ENCODE measurements at places on chromosomes 4 and X.

GRCh38 chr4:57243076-57243475 lies 132.9 kb upstream of the IGFBP7 start:
- no peak for DNase-seq

DNA sequence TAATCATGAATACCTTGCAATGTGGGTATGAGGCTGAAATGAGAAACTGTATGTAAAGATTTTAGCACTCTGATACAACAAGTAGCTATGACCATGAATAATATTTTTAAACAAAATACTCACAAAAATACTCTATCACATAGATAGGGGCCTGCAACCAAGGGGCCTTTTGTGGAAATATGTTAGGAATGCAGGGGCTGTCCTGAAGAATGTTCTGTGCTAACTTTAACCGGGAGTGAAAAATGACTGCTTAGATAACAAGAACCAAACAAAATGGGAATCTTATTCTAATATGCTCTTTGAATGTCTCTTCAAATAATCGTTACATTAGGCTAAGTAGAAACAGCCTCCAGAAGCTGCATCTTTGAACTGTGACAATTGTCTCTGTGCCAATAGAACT lies 37.9 kb upstream of the GYPA start:
- DNase-seq, result peak; percentile 24

- DNase-seq, result no peak
Observed at GRCh38 chrX:83077606-83078005, 430.5 kb upstream of the POU3F4 start.

DNA sequence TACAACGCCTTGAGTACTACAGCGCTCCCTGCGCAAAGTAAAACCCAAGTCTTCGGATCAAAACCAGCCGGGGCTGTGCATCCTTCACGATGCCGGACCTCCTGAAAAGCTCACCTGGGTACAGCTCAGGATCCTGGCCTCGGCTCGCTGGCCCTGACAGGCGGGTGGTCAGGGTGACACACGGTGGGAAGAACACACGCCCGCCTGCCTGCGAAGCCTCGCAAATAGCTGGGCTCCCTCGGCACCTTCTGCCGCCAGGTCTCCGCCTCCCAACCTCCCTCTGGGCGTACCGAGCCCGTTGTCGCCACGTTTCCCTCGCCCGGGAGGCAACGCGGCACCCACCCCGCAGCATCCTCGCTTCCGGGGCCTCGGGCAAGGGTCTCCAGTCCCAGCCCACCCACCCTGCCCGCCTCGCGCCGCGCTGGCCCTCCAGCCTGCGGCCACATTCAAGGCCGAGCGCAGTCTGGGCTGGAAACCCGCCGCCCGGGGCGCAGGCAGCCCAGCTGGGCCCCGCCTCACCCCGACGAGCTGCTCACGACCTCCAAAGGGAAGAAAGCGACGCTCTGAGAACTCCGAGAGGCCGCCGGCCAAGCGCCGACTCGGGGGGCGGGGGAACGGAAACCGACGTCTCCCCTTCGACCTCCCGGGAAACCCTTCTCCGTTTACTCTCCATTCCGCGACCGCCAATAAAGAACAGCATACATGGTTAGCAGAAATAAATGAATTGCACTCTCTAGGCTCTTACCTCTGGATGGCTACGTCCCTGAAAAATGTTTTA lies 511 bp downstream of the PPM1K start:
- peak; percentile 48 for DNase-seq

DNA sequence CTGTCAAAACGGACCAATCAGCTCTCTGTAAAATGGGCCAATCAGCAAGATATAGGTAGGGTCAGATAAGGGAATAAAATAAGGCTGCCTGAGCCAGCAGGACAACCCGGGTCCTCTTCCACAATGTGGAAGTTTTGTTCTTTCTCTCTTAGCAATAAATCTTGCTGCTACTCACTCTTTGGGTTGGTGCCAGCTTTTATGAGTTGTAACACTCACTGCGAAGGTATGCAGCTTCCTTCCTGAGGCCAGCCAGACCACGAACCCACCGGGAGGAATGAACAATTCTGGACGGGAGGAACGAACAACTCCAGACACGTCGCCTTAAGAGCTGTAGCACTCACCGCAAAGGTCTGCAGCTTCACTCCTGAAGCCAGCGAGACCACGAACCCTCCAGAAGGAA lies 287.8 kb downstream of the RAPGEF2 start:
- DNase-seq, result peak; percentile 99

GRCh38 chr4:56197387-56197786 lies 189.9 kb downstream of the AASDH start:
- DNase-seq, result peak; percentile 3

GRCh38 chr4:169314906-169315305 lies 44.1 kb upstream of the SH3RF1 start:
- peak; percentile 57 for DNase-seq

DNA sequence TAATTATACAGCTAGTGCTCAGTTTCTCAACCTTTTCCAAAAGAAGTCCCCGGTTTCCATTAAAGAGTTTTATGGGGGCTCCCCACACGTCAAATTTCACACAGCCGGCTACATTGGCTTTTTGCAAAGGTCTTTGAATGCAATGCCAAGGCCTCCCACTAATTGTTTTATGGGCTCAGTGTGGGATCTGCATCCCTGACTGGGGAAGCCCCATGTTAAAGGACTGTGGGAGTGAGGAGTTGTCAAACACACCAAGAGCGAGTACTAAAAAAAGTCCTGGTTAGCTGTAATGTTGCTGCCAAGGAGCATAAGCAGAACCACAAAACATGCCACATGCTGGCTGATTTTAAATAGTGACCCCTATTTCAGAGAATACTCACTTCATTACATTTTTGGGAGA lies 162.6 kb downstream of the BMPR1B start:
- DNase-seq, result no peak

GRCh38 chr4:19803406-19803805 lies 448.3 kb upstream of the SLIT2 start:
- no peak for DNase-seq

GRCh38 chr4:74109116-74109869 lies 10.3 kb upstream of the CXCL2 start:
- peak; percentile 99 for DNase-seq

DNA sequence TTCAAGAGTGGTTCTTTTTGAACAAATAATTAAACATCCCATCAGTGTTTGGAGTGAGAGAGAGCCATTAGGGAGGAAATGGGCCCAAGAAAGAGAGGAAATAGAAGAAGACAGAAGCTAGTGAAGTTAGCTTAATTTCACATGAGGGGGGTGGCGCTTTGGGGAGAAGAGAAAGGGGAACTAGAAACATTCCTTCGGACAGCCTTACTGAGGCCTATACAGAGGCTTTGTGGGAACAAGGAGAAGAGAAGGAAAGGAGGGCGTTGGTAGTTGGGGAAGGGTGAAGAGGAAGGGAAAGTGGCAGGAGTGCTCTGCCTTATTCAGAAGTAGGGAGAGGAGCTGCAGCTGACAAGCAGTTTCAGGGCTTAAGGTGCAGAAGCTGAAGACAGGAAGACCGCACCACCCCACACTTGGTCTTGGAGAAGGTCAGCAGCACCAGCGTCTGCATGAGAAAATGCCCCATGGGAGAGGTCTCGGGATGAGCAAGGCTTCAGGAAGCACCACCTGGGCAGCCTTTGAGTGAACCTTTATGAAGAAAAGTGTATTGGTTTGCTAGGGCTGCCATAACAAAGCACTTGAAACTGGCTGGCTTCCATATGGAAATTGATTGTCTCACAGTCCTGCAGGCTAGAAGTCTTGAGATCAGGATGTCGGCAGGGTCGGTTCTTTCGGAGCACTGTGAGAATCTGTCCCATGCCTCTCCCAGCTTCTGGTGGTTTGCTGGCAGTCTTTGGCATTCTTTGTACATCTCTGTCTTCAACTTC lies 85.1 kb downstream of the KIT start:
- DNase-seq, result no peak

DNA sequence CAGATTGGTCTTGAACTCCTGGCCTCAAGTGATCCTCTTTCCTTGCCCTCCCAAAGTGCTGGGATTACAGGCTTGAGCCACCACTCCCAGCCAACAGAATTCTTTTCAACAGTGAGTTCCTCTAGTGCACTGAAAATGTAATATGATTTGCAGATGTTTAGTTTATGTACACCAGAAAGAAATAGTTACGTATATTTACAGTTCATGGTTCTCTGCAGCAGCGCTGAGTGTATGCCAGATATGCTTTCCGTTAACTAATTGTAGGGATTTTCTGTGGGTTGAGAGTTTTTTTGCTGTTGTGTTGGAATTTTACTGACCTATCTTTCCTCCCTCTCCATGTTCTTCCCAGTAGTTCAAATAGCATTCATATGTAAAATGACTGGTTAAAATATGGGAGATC lies 44.0 kb downstream of the GAB1 start:
- no peak for DNase-seq

DNA sequence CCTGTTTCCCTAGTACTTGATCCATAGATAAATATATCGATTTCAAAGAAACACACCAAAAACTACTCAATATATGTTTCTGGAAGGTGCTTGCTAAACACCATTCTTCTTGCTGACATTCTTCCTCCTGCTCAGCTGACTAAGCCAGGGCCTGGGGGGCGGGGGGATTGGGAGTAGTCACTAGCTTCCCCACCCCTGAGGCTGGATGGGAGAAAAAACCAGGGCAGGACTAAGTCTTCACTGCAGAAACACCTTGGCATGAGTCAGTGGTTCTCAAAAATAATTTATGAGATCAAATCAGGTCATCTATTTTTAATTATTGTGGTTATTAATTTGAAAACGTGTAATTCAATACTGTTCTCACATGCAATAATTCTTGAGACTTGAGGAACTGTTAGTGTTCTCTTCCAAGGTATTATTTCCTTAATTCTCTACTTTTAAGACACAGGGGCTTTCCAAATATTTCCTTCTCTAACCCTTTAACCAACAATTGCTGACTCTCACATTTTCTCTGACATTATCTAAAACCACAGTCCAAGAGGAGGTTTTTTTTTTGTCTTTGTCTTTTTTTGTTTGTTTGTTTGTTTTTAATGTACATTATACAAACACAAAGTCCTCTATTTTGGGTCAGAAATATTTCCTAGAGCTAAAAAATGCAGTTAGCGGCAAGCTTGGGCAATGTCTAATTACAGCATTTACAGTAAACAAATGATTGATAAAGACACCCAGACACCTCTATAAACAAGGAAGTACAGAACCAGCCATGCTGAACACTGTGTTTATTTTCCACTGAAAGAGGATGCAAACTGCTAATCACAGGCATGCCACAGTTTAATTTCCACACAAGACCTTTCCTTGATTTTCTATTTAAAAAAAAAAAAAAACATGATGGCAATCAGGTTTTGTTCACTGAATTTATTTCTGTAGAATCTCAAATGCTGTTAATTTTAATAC lies 120.3 kb upstream of the USP9X start:
- DNase-seq, result no peak

- DNase-seq, result no peak
Observed at GRCh38 chrX:41723826-41724225, at the start of gene GPR82. Gene GPR82 (plus strand): TSS chrX:41724181. CDS start chrX:41727027, 2,846 bp downstream.

GRCh38 chr4:165512424-165512823 lies 133.6 kb downstream of the CPE start:
- peak; percentile 46 for DNase-seq

GRCh38 chr4:77593101-77593500 lies 12.5 kb upstream of the CXCL13 start:
- no peak for DNase-seq

DNA sequence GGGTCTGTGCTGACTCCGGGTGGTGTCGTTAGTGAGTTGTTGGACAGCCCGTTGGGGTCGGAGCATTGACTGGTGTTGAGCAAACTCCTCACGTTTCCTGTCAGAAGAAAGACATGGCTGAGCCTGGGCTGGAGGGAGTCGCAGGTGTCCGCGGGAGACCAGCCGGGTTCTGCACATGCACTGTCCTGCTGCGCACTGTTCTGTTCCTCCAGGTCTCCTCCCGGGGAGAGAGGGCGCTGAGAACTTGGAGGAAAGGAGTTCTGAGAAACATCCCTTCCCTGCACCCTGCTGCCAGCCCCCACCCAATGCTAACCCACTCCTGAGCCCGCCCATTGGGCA lies 1.1 kb downstream of the ZNF141 start:
- DNase-seq, result no peak

- DNase-seq, result no peak
Observed at GRCh38 chr4:47084111-47084510, 52.7 kb downstream of the GABRB1 start.

DNA sequence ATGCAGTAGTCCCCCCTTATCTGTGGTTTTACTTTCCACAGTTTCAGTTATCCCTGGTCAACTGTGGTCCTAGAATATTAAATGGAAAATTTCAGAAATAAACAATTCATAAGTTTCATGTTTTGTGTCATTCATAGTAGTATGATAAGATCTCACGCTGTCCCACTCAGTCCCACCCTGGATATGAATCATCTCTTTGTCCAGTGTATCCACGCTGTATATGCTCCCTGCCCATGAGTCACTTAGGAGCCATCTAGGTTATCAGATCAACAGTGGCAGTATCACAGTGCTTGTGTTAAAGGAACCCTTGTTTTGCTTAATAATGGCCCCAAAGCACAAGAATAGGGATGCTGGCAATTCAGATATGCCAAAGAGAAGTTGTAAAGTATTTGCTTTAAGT lies 16.2 kb upstream of the SYTL4 start:
- no peak for DNase-seq

DNA sequence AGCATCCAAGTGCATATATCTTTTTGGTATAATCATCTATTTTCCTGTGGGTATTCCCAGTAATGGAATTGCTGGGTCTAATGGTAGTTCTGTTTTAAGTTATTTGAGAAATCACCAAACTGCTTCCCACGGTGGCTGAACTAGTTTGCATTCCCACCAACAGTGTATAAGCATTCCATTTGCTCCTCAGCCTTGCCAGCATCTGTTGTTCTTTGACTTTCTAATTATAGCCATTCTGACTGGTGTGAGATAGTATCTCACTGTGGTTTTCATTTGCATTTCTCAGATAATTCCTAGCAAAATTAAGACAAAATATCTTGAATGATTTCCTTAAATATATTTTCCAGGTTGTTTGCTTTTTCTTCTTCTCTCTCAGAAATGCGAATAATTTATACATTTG lies 341.1 kb downstream of the GBA3 start:
- DNase-seq, result no peak

DNA sequence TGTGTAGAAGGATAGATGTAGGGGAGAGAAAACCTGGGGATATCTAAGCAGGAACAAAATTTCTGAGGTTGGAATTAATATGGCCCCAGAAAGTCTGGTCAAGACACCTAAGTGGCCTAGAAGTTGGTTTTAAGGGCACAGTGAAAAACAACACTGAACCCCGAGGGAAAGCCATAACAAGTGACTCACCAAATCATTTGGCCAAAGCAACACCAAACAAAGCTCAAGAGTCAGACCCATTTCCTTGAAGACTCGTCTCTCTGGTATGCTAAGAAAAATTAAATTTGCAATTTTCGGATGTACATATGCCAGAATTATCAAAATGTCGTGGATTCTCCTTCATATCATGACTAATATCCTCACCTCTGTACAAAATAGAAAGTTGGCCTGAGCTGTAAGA lies 162.9 kb downstream of the SMIM20 start:
- DNase-seq, result no peak
